Nephron progenitor cell (in vitro differentiated cells): ENCODE measurements at places on chromosomes 12 and 14.

GRCh38 chr12:112892856-112893255 is 13.9 kb upstream of the OAS1 start:
- DNase-seq = no peak

DNA sequence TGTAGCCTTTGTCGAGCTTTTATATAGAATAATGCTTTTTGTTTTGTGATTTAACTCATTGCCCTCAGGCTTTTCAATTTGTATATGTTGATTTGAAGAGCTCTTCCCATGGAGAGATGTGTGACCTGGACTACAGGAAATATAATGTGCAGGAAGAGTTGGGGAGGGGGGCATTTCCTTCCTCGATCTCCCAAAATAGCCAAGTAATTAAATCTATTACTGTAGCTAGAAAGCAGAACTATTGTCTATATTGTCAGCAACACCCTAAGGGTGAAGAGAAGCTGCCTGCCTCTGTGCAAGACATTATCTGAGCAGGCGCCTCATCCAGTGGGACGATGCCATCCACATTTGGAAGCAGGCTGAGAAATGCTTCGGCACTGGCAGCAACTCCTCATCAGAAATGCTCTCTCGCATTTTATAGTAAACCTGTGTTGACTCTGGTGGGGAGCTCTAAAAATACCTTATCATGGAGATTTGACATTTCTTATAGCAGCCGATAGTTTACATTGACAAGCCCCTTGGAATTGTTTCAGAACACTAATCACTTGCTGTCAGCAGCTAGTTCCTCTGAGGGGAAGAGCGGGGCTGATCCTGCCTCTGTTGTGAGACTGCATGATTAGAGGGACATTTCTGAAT is 392.5 kb upstream of the RGS6 start:
- DNase-seq = no peak

GRCh38 chr12:104469066-104469465 is 12.3 kb downstream of the CHST11 start:
- no peak for DNase-seq

DNA sequence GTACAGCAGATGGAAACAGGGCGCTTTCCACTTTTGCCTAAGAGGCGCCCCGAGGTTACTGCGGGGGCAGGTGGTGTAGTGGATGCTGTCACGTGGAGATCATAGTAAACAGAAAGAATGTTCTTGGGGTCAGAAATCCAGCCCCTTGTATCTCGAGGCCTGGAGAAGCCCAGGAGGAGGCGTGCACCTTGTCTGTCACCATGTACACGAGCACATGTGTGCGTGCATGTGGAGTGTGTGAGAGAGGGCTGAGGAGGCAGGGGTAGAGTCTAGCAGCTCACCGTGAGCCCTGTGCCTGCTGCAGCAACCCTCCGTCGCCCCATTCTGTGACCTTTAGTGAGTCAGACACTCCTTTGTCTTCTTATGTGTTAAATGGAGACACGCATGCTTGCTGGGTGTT is 59.0 kb downstream of the CACNA1C start:
- DNase-seq = no peak

DNA sequence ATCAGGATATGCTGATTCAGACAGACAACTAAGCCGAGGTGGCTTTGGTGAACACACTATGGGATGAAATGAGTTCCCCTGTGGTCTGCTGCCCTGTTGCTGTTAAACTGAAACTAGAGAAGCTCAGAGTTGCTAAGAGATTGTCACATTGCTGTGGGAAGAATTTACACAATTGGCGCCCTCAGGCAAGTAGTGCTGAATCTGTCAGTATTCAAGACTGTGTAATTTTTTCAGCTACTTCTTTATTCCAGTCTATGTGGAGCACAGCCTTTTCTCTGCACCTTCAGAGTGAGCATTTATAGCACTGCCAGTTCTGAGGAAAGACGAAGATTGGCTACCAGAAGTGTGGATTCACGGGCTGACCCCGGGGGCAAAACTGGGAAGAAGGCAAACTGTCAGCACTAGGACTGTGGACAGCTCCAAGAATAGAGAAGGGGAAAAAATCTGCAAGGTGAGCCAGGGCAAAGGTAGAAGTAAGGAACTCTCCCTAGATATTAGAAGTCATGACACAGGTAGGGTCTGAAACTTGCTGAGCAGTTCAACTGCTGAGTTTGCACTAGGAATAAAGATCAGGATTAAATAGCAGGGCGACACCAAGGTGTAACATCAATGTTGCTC is 218.8 kb upstream of the TMPO start:
- peak; percentile 45 for DNase-seq

DNA sequence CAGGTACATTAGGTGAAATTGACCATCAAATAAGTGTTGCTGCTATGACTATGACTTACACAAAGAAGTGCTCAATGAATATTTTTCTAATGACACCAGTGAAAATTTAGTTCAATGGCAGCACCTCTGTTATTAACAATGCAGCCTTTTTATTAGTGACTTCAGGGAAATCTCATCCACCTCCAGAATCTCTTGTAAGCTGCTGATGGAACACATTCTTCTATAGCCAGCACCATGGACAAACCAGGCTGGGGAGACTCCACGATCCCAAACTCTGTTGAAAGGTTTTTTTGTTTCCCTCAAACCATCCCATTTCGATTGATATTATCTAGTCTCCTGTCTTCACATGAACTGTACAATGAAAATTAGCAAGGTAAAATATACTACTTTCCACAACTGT is 265.9 kb downstream of the ITPR2 start:
- no peak for DNase-seq

DNA sequence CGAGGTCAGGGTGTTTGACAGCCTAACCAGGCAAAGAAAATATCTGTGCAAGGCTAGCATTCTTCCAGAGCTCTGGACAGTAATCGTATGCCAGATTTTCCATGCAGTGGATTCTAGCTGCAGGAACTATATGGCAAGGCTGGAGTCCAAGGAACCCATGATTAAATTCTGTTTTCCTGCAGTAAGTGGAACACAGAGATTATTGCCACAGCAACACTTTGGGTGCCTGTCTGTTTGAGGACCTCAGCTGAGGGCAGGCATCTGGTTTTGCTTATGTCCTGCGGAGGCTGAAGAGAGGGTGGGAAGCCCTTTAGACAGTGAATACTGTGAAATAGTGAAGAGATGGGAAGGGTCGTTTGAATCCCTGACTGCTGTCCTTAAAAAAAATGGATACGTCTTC is 104.4 kb downstream of the DAD1 start:
- DNase-seq = no peak

GRCh38 chr12:8145754-8146441 is 10.9 kb upstream of the ZNF705A start:
- DNase-seq = peak; percentile 35

DNA sequence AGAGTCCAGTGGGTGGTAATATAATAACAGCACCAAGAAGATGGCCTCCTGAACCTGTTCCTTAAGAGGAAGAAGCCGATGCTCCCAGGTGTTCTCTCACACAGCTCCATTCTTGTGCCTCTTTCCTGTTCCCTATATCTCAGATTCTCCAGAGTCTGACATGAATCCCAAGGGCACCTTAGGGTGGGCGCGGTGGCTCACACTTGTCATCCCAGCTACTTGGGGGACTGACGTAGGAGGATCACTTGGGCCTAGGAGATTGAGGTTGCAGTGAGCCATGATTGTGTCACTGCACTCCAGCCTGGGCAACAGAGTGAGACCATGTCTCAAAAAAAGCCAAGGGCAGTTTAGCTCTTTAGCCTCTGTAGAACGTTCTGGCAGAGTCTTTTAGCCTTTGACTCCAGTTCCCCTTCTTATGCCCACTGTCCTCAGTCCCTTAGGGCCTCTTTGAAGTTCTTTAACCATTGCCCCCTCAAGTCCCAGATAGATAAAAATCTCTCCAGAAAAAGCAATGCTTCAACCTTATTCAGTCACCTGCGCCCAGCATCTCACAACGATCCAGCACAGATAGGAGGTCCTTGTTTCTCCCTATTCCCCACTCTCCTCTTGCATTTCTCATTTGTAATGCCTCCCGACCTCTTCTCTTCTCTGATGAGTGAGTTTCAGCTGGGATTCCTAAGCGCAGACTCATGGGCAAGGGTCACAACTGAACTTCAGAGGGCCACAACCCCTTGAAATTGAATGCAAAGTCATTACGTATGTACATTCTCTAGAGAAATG is 4.7 kb downstream of the CCDC184 start:
- DNase-seq = no peak

DNA sequence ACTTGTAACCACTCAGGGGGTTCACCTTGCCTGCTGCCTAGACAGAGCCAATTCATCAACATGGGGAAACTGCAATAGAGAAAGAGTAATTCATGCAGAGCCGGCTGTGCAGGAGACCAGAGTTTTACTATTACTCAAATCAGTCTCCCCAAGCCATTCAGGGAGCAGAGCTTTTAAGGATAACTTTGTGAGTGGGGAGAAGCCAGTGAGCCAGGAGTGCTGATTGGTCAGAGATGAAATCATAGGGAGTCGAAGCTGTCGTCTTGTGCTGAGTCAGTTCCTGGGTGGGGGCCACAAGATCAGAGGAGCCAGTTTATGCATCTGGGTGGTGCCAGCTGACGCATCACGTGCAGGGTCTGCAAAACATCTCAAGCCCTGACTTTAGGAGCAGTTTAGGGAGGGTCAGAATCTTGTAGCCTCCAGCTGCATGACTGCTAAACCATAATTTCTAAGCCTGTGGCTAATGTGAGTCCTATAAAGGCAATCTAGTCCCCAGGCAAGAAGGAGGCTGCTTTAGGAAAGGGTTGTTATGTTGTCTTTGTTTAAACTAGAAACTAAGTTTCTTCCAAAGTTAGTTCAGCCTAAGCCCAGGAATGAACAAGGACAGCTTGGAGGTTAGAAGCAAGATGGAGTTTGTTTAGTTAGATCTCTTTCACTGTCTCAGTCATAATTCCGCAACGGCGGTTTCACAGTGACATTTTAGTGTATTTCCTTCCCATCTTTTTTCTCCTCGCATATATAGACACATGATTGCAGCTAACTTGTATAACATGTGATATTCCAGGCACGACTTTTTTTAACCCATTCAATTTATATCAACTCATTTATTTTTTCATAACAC is 68.9 kb upstream of the NCOR2 start:
- no peak for DNase-seq

GRCh38 chr12:6230321-6231110 is 30.3 kb downstream of the CD9 start:
- DNase-seq = no peak

GRCh38 chr12:112537710-112538396 is 119.1 kb downstream of the PTPN11 start:
- peak; percentile 11 for DNase-seq

DNA sequence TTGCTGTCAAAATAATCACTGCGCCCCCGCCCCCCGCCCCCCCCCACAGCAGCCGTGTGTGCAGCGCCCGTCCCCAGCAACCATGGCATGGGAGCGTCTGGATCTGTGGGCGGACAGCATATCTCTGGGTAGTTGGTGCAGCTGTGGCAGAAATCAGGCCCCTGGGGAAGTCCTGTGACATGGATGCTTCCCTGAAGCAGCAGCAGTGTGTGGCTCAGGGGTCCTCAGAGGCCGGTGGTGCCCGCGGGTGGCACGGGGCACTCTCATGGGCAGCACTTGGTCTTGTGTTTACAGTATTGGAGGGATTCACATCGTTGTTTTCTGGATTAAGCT is 19.2 kb downstream of the XRCC3 start:
- DNase-seq = no peak
